ENCODE measurements at places on chromosomes 4 and X. TPM values are rescaled to one million over a fixed set of nuclear protein-coding genes. Genes with fewer than 3 reads are reported as not detected.

Gene C4orf54
- total RNA-seq: not detected

Gene DGKK
- total RNA-seq: not detected

Gene SOWAHD
- 0.17 TPM for total RNA-seq

Gene TCEAL2
- total RNA-seq: 0.17 TPM

Gene MSANTD1
- 0.44 TPM for total RNA-seq

Gene GAGE2A
- not detected for total RNA-seq

Gene NXF2B
- total RNA-seq: not detected

Gene FAM3A
- 38.3 TPM for total RNA-seq

Gene STBD1
- 10.0 TPM for total RNA-seq

Gene FDCSP
- total RNA-seq: not detected

Gene CENPVL1
- not detected for total RNA-seq

Gene C4orf50
- not detected for total RNA-seq

Gene MAGEA12
- total RNA-seq: not detected

Gene EFHC2
- 0.29 TPM for total RNA-seq

Gene CCKAR
- 25.2 TPM for total RNA-seq

Gene POU3F4
- total RNA-seq: not detected

Gene OCRL
- total RNA-seq: 19.8 TPM

Gene GPR34
- total RNA-seq: not detected

Gene GPRASP3
- total RNA-seq: 8.7 TPM

Gene ASB12
- under 0.01 TPM for total RNA-seq

Measured in smooth muscle cell of trachea (primary cell).